ENCODE measurements at places on chromosomes 6 and 20.

- no peak for DNase-seq
Observed at GRCh38 chr20:4574356-4574690, 147.4 kb upstream of the PRND start.

- no peak for DNase-seq
Observed at GRCh38 chr6:16503970-16504415, 257.3 kb downstream of the ATXN1 start.

- DNase-seq: no peak
Observed at GRCh38 chr20:46485431-46485830, 27.9 kb downstream of the ZNF334 start.

DNA sequence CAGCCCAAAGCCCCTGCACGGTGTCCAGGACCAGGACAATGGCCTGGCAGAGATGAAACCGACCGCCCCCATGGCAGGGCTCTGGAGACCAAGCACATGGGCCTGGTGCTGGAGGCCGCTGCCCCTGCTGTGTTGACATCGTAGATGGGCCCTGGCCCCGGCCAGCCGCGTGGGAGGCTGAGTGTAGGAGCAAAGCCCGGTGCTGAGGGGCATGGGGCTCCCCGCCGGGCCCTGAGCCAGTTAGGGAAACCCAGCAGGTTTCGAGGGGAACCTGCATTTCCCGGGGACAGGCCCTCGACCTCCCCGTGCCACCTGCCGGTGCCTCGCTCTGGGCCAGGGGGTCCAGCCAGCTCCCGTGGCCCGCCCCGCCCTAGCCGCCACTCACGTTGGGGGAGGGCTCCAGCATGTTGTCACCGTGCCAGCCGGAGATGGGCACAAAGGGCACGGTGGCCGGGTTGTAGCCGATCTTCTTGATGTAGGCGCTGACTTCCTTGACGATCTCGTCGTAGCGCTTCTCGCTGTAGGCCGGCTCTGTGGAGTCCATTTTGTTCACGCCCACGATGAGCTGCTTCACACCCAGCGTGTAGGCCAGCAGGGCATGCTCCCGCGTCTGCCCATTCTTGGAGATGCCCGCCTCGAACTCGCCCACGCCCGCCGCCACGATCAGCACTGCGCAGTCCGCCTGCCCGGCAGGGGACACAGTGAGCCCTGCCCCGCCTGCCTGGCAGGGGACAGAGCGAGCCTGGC is 4.3 kb downstream of the EEF1A2 start:
- no peak for DNase-seq

DNA sequence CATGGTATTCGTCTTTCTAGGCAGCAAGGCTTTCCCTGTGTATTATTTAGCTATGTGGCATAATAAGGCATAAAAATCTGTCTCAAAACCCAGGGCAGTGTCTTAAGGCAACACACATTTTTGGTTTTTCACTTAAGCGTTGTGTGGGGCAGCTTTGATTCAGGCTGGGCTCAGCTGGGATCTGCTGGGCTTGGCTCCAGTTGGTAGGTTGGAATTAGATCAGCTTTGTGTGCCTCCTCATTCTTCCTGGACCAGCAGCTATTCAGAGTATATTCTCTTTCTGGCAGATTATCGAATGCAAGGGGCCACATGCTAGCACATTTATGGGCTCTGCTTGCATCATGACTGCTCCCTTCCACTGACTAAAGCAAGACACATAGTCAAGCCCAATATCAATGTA is 487.9 kb downstream of the RFPL4B start:
- DNase-seq: no peak

DNA sequence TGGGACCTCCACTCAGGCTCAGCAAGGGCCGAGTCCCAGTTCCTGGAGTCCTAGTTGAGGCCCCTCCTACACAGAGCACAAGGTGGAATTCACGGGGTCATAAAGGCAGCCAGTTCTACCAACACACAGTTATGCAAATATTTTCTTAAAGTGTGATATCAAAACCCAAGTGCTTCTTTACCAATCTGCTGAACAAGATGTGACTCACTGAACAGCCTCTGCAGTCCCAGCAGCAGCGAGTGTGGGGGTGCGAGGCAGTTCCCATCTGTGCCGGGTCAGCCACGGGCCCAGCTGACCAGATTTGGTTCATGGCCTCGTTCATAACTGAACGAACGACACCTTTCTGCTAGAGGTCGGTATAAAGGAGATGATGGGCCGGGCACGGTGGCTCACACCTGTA is 4.5 kb upstream of the TCEA2 start:
- DNase-seq: peak; percentile 29

- no peak for DNase-seq
Observed at GRCh38 chr6:159047891-159048685, 3.3 kb upstream of the TAGAP start.

GRCh38 chr6:160428069-160428430 is 79.9 kb downstream of the SLC22A3 start:
- DNase-seq: no peak

GRCh38 chr6:106609699-106610098 is 19.6 kb downstream of the RTN4IP1 start:
- DNase-seq: peak; percentile 16

- DNase-seq: no peak
Observed at GRCh38 chr20:37229357-37229756, 32.3 kb downstream of the GHRH start.

DNA sequence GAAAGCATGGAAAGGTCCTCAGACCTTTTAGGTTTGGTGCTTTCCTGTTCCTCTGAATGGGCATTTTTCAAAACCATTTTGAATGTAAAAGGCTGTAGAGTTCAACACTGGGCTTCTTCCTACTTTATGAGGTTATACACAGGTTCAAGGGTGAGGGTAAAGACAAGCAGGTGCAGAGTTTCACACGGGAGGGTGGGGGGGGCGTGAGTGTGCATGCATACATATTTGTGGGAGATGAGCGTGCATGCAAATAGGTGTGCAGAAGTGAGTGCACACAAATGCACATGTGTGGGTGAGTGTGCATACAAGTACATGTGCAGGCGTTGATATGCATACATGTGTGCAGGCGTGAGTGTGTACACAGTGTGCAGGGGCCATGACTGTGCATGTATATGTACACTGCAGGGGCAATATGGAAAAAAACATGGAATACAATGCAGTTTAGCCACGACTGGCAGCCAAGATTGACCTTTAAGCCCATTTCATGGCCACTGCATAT is 183.1 kb downstream of the GMPR start:
- no peak for DNase-seq

- DNase-seq: peak; percentile 90
Observed at GRCh38 chr6:36659271-36659670, 19.2 kb upstream of the CDKN1A start.

GRCh38 chr6:10463491-10464481 is 48.9 kb upstream of the TFAP2A start:
- DNase-seq: no peak

DNA sequence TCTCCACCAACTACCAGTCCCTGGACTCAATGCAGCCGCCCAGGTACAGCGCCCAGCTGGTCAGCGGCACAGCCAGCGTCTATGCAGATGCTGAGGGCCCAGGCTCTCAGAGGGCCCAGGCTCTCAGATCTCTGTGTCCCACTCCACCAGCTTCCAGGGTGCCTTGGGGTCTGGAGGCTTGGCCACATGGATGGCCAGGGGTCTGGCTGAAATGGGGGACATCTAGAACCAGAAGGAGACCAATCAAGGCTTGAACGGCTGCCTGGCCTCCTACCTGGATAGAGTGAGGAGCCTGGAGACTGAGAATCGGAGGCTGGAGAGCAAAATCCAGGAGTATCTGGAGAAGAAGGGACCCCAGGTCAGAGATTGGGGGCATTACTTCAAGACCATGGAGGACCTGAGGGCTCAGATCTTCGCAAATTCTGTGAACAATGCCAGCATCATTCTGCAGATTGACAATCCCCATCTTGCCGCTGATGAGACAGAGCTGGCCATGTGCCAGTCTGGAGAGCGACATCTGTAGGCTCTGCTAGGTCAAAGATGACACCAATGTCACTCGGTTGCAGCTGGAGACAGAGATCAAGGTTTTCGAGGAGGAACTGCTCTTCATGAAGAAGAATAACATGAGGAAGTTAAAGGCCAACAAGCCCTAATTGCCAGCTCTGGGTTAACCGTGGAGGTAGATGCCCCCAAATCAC is 44.1 kb upstream of the GRM4 start:
- no peak for DNase-seq

DNA sequence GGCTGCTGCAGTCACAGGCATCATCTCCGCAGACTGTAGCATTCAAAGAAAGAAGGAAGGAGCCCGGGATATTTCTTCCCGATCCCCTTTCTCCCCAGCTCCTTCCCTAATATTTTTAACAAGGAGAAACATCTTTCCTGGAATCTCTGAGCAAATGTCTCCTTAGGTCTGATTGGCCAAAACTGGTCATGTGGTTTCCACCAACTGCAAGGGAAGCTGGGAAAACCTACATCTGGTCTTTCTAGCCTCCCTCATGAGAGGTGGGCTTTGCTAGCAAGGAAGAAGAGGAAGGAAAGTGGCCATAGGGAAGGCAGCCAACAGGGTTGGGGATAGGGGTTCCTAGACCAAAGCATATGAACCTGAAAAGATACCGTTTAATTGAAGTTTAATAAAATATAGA is 35.1 kb downstream of the PDRG1 start:
- DNase-seq: no peak

DNA sequence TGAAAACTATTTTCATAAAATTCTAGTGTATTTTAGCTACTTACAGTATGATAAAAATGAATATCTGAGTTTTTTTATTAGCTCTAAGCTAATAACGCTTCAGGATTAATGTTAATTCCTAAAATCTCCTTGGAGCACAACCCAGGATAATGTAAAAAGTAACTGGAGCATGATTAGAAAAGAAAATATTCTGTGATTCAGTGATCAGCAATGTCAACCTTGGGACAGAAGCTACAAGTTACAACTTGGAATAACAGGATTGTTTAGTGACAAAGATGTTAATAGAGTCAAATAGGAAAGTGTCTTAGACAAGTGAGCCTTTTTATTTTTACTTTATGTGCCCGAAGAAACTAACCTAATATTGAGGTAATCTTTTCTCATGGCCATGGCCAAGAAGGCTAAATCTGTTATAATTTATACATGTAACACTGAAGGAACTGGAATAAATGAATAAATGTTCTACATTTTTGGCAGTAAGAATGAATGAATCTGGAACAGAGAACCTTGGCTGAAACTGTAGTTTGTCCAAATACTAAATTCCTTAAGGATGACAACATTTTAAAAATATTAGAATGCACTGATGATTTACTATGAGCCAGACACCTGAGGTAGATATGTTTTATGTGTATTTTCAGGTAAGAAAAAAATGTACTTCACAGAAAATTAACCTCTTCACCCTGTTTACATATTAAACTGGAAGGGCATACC is 994.0 kb downstream of the GRIK2 start:
- DNase-seq: no peak

DNA sequence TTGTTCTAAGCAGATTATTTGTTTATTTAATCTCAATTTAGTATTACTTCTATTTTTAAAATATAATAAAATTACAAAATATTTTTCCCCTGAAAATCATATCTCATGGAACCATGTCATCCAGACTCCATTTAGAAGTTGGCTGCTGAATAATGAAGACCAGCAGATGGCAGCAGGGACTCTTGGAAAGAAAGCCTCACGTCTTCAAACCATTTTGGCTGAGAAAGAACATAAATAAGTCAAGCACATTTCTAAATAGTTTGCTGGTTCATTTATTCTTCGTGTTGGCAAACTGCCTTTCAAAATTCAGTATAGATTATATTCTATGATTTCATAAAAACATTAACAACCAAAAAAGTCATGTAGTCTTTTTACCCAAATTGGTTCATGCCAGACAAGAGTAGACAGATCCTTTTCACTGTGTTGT is 71.7 kb downstream of the RCAN2 start:
- DNase-seq: peak; percentile 63

GRCh38 chr6:13913226-13914001 is 11.3 kb upstream of the RNF182 start:
- no peak for DNase-seq

DNA sequence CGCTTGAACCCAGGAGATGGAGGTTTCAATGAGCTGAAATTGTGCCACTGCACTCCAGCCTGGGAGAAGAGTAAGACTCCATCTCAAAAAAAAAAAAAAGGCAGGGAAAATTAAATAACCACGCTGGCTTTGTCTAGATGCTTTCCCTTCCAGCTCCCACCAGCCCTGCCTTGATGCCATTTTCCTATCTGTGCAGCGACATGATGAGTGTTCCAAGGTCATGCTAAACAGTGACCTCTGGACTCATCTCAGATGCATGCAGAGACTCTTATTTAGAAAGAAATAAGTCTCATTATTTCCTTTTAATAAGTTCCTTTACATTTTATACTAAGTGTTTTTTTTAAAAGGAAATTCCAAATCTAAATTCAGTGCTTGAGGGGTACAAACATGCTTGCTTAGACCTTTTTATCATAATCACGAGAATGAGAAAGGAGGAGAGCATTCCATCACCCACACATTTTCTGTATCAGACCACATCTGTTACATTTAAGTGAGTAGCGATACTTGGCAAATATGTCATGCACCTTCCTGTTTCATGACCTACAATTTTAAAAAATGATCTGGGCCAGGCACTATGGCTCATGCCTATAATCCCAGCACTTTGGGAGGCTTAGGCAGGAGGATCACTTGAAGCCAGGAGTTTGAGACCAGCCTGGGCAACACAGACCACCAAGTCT is 101.1 kb upstream of the RREB1 start:
- no peak for DNase-seq

- DNase-seq: no peak
Observed at GRCh38 chr20:35432430-35432735, 5.6 kb downstream of the GDF5 start.

GRCh38 chr20:24682496-24682985 is 213.1 kb downstream of the SYNDIG1 start:
- DNase-seq: no peak

DNA sequence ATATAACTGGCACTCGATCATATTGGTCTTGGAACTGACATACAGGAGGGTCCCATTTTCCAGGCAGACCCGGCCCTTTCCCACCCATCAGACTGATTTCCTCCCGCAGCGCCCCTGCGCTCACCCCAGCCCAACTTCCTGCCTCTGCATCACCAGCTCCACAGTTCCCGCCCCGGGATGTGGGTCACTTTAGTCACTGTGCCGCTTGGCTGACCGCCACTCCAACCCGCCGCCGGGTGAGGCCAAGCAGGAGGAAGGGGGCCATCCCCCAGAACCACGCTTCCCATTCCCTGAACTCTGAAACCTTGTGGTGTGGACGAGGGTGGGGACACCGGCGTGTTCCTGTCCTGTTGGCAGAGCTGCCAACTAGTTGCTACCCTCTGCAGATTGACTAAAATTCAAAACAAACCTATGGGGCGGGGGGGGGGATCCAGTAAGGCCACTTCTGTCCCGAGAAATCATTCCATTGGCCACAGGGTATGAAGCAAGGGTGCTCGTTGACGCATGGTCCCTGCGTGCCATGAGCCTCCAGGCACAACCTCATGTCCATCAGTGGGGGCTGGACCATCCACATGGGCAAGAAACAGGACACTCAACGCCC is 12.3 kb downstream of the TGM2 start:
- peak; percentile 88 for DNase-seq

- DNase-seq: no peak
Observed at GRCh38 chr20:4047614-4048013, 32.3 kb upstream of the RNF24 start.

- peak; percentile 39 for DNase-seq
Observed at GRCh38 chr6:85684133-85684808, 41.6 kb upstream of the SYNCRIP start.

GRCh38 chr6:13336553-13336952 is 8.2 kb upstream of the TBC1D7 start:
- peak; percentile 85 for DNase-seq

GRCh38 chr6:107644513-107644912 is 154.6 kb downstream of the SOBP start:
- DNase-seq: no peak

GRCh38 chr6:142886431-142887170 is 58.4 kb downstream of the HIVEP2 start:
- DNase-seq: peak; percentile 48

Data from EH (cell line).